ENCODE measurements at places on chromosomes 11 and 22.

GRCh38 chr11:95140397-95141033 is 50.9 kb downstream of the ENDOD1 start:
- no peak for DNase-seq

DNA sequence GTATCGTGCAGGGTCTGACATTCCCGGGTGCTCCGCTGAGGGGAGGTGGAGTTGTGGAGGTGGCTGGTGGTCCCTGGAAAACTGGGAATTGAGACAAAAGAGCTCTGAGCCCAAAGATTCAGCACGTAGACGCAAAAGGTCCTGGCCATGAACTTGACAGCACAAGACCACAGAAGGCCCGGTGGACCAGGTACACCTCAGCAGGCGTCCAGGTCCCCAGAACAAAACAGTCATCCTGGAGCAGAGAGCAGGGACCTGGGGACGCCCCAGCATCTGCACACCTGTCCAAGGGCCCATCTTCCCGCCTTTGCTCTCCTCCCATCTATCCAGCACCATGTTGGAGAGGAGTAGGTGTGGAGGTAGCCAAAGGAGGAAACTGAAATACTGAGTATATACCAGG is 13.8 kb upstream of the MB start:
- peak; percentile 35 for DNase-seq

GRCh38 chr11:1936072-1936780 is 10.9 kb upstream of the MRPL23 start:
- peak; percentile 14 for DNase-seq

GRCh38 chr11:14499178-14499559 is 442 bp downstream of the COPB1 start:
- no peak for DNase-seq

- no peak for DNase-seq
Observed at GRCh38 chr22:28208787-28209186, 289.7 kb upstream of the PITPNB start.

DNA sequence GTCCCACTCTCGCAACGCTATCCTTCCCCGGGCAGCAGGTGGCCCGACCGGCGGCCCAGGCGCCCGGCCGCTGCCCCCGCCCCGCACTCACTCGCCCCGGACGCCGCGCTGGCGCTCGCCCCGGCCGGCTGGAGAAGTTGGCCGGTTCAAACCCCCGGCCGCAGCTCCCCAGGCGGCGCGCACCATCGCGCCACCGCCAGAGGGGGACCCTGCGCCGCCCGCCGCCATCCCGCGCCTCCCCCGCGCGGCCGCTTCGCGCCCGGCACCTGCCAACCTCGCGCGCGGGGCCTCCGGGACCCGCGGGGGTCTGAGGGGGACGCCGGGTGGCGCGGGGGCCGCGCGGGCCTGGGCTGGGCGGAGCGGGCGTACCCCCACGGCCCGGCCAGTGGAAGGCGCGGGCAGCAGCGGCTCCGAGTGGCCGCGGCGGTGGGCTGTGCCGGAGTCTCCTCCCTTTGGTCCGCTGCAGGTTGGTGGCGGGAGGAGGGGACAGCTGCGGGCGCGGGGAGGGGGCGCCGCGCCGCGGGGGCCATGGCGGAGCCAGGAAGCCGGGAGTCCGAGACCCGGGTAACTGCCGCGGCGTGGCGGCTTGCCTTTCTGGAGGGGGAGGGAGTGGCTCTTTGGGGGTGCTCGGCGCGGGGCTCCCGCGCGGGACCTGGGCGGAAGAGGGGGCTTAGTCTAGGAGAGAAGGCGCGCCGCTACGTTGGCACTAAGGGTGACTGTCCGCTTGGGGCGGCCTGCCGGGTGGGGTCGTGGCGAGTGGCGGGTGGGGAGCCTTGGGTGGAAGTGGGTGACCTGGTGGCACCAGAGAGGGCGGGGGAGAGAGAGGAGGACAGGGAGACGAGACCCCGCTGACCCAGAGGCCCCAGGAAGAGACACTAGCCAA is at the start of the genes MPST and TST:
TSS of gene MPST (plus strand) at position 434 of the 883 bp plus-strand sequence. CDS start at position 529, 95 bp downstream.
TSS of gene TST (minus strand) at position 139 of the 883 bp plus-strand sequence. CDS start 715 bp downstream, outside the sequence.
- peak; percentile 85 for DNase-seq

- DNase-seq: no peak
Observed at GRCh38 chr11:95676308-95676707, 113.3 kb downstream of the FAM76B start.

- no peak for DNase-seq
Observed at GRCh38 chr11:127600674-127601073, 600.1 kb upstream of the KIRREL3 start.

- no peak for DNase-seq
Observed at GRCh38 chr22:38285018-38285417, 12.2 kb upstream of the TMEM184B start.

GRCh38 chr11:14905104-14906033 is 13.3 kb upstream of the CYP2R1 start:
- DNase-seq: peak; percentile 74

Data from pancreas (tissue), 10 donors.